Stimulated activated CD8-positive, alpha-beta memory T cell treated with anti-CD3 and anti-CD28 coated beads, Interleukin-4, amount 100 ng/mL, for 48 hours (primary cell): ENCODE measurements at places on chromosomes 2 and 18.

- no peak for DNase-seq
These were observed 39.5 kb downstream of the INPP4A start for GRCh38 chr2:98484121-98484557.

DNA sequence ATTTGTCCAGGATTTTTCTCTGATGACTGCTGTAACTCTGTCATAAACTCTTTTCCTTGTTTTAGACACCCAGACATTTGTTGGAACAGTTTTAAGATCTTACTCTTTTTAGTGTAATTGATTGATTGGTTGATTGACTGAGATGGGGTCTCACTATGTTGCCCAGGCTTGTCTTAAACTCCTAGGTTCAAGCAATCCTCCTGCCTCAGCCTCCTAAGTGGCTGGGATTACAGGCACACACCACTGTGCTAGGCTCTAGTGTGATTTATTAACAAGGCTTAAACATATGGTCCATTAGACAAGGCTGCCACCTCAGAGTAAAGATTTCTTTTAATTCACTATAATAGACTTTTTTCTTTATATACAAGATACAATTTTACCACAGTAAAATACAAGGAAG lies 2.0 kb downstream of the PAIP2B start:
- no peak for DNase-seq

- no peak for DNase-seq
These were observed 1403.3 kb upstream of the SLC39A10 start for GRCh38 chr2:194253528-194254259.

- DNase-seq: peak; percentile 7
These were observed 55.6 kb upstream of the TEX51 start for GRCh38 chr2:126843081-126843480.

DNA sequence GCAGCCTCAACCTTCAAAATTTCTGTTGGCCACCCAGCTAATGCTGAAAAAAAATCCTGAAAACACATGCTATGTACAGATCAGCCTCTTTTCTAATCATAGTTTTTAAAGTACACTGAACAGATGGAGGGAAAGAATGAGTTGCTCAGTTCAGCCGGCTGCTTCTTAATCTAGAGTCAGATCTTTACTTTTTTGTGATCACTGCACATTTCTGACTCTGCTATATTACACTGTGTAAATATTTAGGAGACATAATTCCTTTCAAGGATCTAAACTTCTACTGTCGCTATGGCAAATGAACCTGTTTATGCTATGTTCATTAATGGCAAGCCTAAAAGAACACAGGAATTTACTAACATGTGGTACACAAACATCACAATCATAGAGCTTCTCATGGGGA lies 114.2 kb downstream of the SRBD1 start:
- DNase-seq: no peak
